ENCODE measurements at places on chromosomes 7 and 10.

DNA sequence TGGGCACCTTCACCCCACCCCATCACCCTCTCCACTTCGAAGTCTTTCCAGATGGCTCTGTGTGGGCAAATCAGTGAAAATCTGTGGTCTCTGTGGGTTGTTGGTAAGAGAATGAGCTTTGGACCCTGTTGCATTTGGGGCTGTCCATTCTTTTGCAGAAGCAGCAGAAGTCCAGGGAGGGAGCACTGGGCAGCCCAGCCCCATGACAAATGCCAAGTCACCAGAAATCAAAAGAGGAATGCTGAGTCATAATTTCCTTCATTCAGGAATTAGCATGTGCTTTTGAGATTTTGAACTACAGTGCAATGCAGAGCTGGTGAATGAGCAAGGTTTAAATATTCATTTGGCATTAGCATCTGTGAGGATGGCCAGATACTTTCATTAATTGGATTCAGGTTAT lies 556.2 kb downstream of the LRMDA start:
- DNase-seq, result no peak

DNA sequence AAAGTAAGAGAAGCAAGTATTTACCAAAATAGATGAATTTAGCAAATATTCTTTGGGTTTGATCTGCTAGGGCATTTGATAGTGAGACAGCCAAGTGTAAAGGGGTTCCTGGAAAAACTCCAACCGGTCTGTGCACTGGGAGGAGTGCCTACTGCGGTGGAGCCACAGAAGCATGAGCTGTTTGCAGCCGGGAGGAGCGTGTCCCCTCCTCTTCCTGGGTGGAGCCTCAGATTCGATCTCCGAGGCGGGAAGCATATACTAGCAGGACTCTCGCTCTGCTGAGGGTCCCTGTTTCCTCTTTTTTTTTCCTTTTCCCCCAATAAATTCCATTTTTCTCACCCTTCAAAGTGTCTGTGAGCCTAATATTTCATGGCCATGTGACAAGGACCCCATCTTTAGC lies 45.1 kb upstream of the MET start:
- DNase-seq, result no peak

DNA sequence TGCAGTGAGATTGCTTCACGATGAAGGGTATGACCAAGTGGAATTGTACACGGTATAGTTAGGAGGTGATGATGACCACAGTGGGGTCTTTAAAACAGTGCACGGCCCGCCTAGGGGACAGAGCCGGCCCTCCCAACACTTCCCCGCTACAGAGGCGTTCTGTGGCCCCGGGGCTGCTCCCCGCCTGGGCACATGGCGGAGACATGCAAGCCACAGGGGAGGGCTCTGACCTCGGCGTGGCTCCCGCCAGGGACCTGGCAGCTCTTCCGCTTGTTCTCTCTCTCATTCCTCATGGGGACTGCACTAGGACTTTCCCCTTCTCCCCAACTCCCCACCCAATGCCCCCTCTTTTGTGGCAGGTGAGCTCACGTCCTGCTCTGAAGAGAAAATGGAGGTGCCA lies 393.8 kb downstream of the DNAJB6 start:
- no peak for DNase-seq

DNA sequence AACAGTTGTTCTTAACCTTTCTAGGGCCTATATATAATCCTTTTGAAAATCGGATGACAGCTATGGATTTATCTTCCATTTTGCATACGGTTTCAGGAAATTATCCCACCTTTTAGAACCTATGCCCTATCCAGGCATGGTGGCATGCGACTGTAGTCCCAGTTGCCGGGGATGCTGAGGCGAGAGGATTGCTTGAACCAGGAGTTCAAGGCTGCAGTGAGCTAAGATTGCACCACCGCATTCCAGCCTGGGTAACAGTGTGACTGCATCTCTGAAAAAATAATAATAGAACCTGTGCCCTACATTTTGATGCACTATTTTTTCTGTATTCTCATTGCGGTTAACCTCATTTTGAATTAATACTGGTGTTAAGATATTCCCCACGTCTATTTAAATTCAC lies 11.6 kb downstream of the CCAR1 start:
- no peak for DNase-seq

DNA sequence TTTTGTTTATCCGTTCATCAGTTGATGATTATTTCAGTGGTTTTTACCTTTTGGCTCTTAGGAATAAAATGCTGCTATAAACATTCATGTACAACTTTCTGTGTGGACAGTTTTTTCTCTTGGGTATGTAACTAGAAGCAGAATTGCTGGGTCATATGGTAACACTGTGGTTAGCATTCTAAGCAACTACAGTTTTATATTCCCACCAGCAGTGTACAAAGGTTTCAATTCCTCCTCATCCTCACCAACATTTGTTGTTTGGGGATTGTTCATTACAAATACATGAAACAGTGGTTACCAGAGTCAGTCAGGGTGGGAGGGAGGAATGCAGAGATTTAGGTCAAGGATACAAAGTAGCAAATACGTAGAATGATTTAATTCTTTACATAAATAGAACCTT lies 97.0 kb downstream of the NPSR1 start:
- DNase-seq, result no peak

- DNase-seq, result no peak
Observed at GRCh38 chr10:90939116-90939515, 18.2 kb upstream of the ANKRD1 start.

GRCh38 chr7:97480772-97481390 lies 251.0 kb upstream of the TAC1 start:
- no peak for DNase-seq

DNA sequence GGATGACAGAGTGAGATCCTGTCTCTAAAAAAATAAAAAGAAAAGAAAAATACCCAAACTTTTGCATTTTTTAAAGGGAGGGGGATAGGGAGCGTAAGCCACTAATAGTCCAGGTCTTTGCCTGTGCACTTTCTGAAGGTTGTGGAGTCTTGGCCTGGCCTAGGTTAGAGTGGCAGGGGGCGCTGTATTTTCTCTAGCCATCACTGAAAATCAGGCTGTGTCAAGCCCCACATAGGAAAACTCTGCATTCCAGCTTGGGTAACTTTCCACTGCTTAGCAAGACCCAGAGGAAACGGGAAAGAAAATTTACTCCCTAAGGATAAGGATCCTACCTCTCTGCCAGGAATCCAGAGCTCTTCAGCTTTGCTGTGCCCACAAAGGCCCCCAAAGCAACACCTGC lies 10.5 kb upstream of the PAX4 start:
- no peak for DNase-seq

DNA sequence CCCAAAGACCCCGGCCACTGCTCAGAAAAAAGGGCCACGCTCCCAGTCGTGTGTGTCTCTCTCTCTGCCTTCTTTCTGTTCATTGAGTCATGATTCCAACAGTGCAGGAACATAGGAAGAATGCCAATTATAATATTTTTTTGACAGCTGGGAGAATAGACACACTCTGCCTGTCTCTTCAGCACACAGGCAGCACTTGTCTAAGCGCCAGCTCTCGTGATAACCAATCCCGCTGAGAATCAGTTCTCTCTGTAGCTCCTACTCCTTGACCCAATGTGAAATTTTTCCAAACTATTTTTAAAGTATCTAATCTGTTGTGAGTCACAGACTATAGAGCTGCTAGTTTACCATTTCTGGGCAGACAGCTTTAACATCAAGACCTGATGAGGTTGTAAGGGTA lies 145.7 kb upstream of the RHEB start:
- DNase-seq, result no peak

DNA sequence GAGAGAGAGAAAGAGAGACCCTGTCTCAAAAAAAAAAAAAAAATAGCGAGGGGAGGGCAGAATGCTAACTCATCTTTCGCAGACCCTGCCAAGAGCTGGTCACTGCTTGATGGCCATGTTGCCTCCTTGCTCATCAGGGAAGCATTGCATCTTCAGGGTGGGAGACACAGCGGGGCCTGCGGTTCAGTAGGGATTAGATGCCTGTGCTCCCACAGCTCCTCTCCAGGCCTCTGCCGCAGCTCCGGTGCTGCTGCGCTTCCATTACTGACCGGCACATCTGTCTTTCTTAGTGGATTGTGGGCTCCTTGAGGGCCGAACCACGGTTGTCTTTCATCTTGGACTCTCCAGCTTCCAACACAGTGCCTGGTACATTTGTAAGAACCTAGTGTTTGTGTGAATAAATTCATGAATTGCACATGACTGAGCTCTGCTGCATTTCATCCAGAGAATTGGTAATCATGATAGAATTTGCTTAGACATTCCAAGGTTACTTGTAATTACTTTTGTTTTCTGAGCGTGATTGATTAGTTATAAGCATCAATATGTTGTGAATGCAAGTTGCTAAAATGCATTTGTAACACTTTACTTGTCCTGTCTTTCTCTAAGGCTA lies 16.8 kb downstream of the HK1 start:
- no peak for DNase-seq

GRCh38 chr10:76921383-76922010 lies 716.1 kb downstream of the KCNMA1 start:
- DNase-seq, result no peak

GRCh38 chr7:100676501-100677306 lies 3.2 kb downstream of the GNB2 start:
- no peak for DNase-seq

GRCh38 chr10:131041441-131041840 lies 270.1 kb downstream of the TCERG1L start:
- DNase-seq, result no peak

GRCh38 chr7:151243408-151244195 lies 4.9 kb downstream of the SMARCD3 start:
- peak; percentile 48 for DNase-seq

DNA sequence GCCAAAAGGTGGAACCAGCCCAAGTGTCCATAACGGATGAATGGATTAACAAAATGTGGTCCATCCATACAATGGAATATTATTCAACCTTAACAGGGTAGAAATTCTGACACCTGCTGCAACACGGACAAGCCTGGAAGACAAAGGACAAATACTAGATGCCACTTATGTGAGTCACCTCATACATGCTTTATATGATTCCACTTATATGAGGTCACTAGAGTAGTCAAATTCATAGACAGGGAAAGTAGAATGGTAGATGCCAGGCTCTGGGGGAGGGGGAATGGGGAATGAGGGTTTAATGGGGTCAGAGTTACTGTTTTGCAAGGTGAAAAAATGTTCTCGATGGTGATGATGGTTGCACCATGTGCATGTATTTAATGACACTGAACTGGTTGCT lies 34.0 kb upstream of the CYTH3 start:
- DNase-seq, result no peak

- no peak for DNase-seq
Observed at GRCh38 chr10:132899054-132899750, 43.2 kb downstream of the CFAP46 start.

GRCh38 chr7:17934612-17935240 lies 5.6 kb downstream of the SNX13 start:
- no peak for DNase-seq

GRCh38 chr10:93420944-93421825 lies 60.9 kb downstream of the MYOF start:
- no peak for DNase-seq

Data from naive thymus-derived CD8-positive, alpha-beta T cell (primary cell).